ENCODE measurements at places on chromosomes 6 and 20. TPM values are rescaled to one million over a fixed set of nuclear protein-coding genes. Genes with fewer than 3 reads are reported as not detected.

Gene SLC17A9
- 5.5 TPM for total RNA-seq

Gene MMP24
- total RNA-seq, result not detected

Gene CRYBG1
- 59.4 TPM for total RNA-seq

Gene KIAA0408
- total RNA-seq, result 1.3 TPM

Gene PCSK2
- total RNA-seq, result not detected

Gene IRF4
- total RNA-seq, result 20.8 TPM

Gene SCGN
- not detected for total RNA-seq

Gene TRIM15
- total RNA-seq, result not detected

Gene PDE10A
- not detected for total RNA-seq

Gene TMC2
- total RNA-seq, result not detected

Gene IL20RA
- not detected for total RNA-seq

Gene ARG1
- total RNA-seq, result 0.36 TPM

Gene GRM4
- total RNA-seq, result not detected

Gene DUSP15
- total RNA-seq, result not detected

Gene CYP39A1
- total RNA-seq, result not detected

Gene RFX6
- not detected for total RNA-seq

Gene CLIC5
- total RNA-seq, result 2.5 TPM

Gene OOEP
- total RNA-seq, result 0.50 TPM

Gene BTN1A1
- total RNA-seq, result not detected

Gene SLC26A8
- total RNA-seq, result not detected

Gene FGD2
- 1.2 TPM for total RNA-seq

Gene ANKRD6
- 3.8 TPM for total RNA-seq

Gene ULBP3
- 0.44 TPM for total RNA-seq

Gene RIPPLY2
- total RNA-seq, result not detected

Gene GNAS-AS1
- not detected for total RNA-seq

Gene MOCS1
- total RNA-seq, result 2.0 TPM

Gene HLA-DQA2
- 0.71 TPM for total RNA-seq

Gene TBX18
- total RNA-seq, result not detected

Gene CAGE1
- 0.38 TPM for total RNA-seq

Gene PRL
- total RNA-seq, result not detected
